CD4-positive, CD25-positive, alpha-beta regulatory T cell (primary cell): ENCODE measurements at places on chromosomes 12 and 14. TPM values are rescaled to one million over a fixed set of nuclear protein-coding genes. Genes with fewer than 3 reads are reported as not detected.
A peak's percentile ranks its signal among the peaks of the same experiment; 100 is the strongest.

Gene SLC17A8
- total RNA-seq = not detected

GRCh38 chr12:91454179-91454578, 271.6 kb upstream of the DCN start:
- DNase-seq = no peak

Gene EGLN3
- total RNA-seq = 1.4 TPM

Gene FBLN5
- total RNA-seq = 3.0 TPM

Gene GLIPR1L1
- not detected for total RNA-seq

DNA sequence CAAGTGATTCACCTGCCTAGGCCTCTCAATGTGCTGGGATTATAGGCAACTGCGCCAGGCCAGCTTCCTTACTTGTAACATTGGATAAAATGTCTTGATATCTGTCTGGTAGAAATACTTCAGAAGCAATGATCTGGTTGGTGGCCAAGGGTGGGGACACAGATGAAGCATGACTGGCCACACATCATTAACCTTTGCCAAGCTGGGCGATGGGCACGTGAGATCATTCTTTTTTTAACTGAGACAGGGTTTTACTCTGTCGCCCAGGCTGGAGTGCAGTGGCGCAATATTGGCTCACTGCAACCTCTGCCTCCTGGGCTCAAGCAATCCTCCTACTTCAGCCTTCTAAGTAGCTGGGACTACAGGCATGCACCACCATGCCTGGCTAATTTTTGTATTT, 31.1 kb downstream of the PLEKHH1 start:
- DNase-seq = no peak

Gene OR4K15
- not detected for total RNA-seq

DNA sequence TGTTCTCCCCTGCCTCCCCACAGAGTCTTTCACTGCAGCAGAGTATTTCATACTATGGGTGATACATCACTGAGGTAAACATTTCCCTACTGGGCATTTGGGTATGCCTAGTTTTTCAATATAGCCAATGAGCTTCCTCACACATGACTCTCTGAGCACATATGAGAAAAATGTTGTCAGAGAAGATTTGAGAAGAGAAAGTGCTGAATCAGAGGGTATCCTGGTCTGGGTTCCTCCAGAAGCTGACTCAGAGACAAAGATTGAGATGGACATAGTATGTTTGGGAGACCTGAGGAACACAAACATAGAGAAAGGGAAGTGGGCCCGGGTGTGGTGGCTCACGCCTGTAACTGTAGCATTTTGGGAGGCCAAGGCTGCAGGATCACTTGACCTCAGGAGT, 12.6 kb downstream of the SLC8B1 start:
- no peak for DNase-seq

Gene LRRC10
- total RNA-seq = not detected

DNA sequence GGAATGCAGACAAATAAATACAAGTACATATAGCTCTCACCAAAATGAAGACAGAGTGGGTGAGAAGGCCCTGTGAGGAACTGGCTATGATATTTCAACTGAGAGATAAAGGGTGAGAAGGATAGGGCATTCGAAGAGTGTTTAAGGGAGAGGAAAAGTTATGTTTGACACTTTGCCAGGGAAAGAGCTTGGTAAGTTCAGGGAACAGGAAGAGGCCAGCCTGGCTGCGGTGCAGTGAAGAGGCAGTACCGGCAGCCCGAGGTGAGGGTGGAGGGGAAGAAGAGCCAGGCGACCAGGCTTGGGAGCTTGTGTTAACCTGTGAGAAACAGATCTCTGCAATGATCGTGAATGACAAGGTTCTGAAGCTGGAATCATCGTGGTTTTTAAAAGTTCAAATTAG, 84.7 kb upstream of the RFX4 start:
- DNase-seq = no peak

DNA sequence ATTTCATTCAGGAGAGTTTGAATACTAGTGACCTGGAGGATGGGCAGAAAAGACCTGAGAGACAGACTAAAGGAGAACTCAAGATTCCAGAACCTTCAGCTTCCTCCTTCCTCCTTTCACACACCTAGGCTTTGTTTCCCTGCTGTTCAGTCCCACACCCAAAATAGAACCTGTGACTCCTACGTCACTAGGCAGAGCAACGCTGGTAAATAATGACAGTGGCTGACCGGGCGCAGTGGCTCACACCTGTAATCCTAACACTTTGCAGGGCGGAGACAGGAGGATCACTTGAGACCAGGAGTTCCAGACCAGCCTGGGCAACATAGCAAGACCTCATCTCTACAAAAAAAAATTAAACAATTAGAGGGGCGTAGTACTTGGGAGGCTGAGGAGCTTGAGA, 166.4 kb upstream of the FKBP4 start:
- no peak for DNase-seq

Gene SCYL2
- total RNA-seq = 41.8 TPM

DNA sequence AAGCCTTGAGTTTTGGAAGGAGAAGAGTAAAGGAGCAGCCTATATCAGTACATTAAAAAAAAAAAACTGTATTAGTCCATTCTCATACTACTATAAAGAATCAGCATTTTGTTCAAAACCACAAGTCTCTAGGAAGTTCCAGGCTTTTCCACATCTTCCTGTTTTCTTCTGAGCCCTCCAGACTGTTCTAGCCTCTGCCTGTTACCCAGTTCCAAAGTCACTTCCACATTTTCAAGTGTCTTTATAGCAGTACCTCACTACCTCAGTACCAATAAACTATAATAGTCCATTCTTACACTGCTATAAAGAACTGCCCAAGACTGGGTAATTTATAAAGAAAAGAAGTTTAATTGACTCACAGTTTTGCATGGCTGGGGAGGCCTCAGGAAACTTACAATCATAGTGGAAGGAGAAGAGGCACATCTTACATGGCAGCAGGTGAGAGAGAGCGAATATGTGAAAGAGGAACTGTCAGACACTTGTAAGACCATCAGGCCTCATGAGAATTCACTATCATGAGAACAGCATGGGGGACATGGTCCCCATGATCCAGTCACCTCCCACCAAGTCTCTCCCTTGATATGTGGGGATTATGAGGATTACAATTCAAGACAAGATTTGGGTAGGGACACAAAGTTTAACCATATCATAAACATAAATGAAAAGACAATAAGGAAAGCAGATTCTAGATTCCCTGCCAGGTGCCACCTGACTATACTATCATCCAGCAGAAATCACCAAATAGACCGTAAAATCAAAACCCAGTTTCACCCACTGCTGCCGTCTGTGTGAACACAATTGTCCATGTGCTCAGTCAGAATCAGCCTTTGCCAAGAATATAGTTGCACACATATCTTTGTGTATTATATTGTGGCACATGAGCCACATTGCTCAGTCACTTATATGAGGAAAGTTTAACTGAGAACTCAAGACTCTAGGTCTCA, 27.8 kb downstream of the TOGARAM1 start:
- no peak for DNase-seq

- DNase-seq = no peak
Measured at GRCh38 chr12:29148596-29148910, 525 bp upstream of the FAR2 start.

Gene KICS2
- total RNA-seq = 26.7 TPM

Gene PMEL
- total RNA-seq = 0.69 TPM

- no peak for DNase-seq
Measured at GRCh38 chr14:26128931-26129671, 468.7 kb downstream of the NOVA1 start.

DNA sequence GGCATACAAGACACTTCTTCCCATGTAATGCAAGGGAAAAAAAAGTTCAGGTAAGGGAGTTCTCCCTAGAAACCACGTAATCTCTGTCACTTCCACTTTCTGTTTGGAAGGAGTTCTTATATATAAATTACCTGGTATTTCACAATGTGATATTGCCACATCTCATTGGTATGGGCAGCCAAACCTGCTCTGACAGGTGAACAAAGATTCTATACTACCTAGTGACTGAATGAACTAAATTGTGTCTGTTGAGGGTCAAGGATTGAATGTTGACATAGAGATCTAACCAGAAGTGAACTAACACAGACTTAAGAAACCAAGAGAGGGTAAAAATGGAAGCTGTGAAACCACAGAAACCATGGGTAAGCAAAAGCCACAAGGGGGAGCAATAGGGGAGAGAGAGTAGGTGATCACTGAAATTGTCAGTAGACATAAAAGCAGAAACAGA, 161.3 kb downstream of the RPL10L start:
- DNase-seq = no peak

Gene TAS2R20
- total RNA-seq = 2.2 TPM

GRCh38 chr12:38761636-38762342, 143.6 kb downstream of the CPNE8 start:
- DNase-seq = no peak

Gene RHNO1
- total RNA-seq = 29.9 TPM

- DNase-seq = no peak
Measured at GRCh38 chr14:59189091-59189785, 771 bp downstream of the DAAM1 start.

Gene SMIM41
- 0.54 TPM for total RNA-seq

- DNase-seq = no peak
Measured at GRCh38 chr12:93090731-93091172, 161.7 kb upstream of the EEA1 start.

- DNase-seq = no peak
Measured at GRCh38 chr12:130167537-130167936, 5.3 kb downstream of the FZD10 start.

DNA sequence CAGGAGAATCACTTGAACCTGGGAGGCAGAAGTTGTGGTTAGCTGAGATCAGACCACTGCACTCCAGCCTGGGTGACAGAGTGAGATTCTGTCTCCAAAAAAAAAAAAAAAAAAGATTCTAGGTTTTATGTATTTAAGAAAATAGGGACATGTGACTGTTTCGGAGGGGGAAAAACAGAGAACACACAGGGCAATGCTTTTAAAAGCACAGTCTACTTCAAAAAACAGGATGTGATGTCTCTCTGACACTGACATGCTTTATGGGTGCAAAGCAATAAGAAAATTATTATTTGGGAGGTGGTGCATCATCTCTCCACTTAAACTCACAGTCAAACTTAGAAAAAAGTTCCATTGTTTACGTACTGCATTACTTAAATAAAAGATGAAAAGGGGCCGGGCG, 28.7 kb downstream of the CLIP1 start:
- DNase-seq = peak; percentile 86

DNA sequence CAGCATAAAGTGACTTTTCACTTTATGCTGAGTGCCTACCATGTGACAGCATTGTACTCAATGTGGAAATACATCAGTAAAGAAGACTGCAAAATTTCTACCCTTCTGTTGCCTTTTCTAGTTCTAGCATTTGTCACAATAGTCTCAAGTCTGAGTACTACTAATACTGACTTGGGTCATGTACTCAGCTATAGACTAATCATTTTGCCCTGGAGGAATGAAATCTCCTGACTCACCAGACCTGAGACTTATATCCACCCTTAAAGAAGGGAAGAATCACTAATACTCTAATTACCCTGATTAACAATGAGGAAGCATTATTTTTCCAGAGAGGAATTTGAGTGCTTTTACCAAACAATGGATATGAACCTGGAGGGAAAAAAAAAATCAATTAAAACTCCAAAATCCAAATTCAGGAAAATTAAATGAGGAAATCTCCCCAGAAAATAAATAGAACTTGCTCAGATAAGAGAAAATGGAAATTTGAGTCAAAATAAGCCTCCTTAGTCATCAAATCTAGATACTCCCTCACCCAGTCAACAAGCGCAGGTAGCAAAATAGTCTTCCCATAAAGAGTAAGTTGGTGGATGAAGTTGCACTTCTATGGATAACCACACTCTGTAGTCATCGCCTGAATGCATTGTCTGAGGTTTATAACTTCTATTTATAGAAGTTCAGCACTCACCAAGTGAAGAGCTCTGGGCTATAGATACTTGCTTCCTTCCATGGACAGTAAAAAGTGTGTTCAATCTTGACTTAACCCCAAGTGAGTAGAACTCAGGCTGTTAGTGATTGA, 386.6 kb downstream of the SYT1 start:
- no peak for DNase-seq

- no peak for DNase-seq
Measured at GRCh38 chr14:87449016-87449415, 544.0 kb downstream of the GALC start.

DNA sequence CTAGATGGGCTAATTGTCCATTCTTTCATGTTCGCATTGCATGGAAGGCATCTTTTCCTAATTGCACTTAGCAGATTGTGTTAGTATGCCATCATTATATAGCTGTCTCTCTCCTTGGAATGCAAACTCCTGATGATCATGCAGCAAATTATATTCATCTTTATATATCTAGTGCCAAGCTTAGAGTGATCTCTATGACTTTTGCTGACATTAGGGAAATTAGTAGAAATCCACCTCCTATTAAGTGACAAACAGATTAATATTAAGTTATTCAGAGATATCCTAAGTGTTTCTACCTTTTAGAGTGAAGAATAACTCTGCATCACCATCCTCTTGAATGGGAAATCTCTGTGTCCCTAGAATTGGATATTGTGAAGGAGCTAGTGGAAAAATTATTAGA, 185.6 kb downstream of the FOXG1 start:
- no peak for DNase-seq

Gene RESF1
- 282 TPM for total RNA-seq

DNA sequence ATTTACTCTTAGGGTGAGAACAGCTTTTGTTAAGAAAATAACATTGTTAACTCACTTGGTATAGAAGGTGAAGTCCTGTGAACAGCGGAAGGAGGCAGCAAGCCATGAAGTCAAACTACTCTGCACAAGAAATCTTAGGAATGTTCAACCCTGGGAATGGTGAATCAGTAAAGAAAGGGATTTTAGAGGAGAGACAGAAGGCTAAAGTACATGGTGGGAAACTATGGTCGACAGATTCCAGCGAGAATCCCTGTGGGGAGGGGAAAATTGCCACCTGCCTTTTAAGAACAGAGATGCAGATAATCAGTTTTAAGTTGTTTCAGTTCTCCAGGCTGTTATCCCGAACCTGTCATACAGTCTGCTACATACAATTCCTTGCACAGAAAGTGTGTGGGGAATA, 63.2 kb upstream of the PTPRR start:
- DNase-seq = no peak

DNA sequence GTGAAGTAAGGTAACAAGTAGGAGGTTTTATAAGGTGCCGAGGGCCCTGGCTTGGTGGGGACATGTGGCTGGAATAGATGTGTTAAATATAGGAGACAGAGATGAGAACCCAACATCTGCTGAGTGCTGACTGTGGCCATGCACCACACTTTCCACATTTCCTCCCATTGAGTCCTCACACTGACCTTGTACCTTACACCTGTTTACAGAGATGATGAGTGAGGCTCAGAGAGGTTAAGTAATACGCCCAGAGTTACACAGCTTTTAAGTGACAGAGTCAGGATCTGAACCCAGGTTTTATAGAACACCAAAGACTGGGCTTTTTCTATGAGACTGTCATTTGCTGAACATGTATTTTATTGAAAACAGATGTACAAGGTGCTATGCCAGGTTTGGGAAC, 70.8 kb upstream of the LTA4H start:
- DNase-seq = no peak

Gene LUM
- total RNA-seq = not detected

Gene KRT79
- not detected for total RNA-seq
